ENCODE measurements at places on chromosomes 5 and 9. TPM values are rescaled to one million over a fixed set of nuclear protein-coding genes. Genes with fewer than 3 reads are reported as not detected.
A peak's percentile ranks its signal among the peaks of the same experiment; 100 is the strongest.

DNA sequence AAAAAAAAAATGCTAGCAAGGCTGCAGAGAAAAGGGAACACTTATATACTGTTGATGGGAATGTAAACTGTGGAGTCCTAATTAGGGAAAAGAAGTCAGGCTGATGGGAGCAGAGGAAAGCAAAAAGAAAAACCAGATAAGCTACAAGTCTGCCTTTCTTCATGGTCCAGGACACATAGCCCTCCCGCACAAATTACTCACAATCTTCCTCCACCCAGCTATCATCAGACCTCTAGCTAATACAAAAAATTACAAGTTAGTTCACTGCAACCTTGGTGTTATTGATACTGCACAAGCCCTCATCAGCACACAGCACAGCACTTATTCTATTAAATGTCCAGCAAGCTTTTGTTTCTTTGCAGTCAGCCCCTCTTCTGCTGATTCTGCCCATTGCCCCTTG is 186.0 kb upstream of the ADRA1B start:
- no peak for DNase-seq

PLPP7 gene
- 1.0 TPM for total RNA-seq

INSL4 gene
- total RNA-seq: not detected

FAM170A gene
- total RNA-seq: not detected

- peak; percentile 91 for DNase-seq
Observed at GRCh38 chr9:95018099-95018936, 291.8 kb downstream of the AOPEP start.

DNA sequence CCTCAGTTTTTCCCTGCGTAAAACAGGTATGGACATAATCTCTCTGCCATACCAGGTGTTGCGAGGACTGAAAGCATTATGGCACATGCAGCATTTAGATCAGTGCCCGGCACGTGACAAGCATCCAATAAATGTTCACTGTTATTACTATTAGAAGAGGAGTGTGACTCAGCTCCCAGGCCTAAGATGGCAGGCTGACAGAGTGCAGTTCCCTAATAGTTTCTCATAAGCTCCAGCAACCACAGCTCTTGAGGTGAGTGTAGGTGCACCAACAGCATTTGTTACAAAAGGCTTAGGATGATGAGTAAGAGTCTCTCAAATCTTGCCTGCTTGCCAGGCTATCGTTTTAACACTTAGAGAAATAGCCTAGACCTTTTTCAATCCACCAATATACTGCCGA is 28.9 kb upstream of the GLIS3 start:
- DNase-seq: peak; percentile 41

- DNase-seq: no peak
Observed at GRCh38 chr5:128528637-128529255, 9.3 kb downstream of the FBN2 start.

DNA sequence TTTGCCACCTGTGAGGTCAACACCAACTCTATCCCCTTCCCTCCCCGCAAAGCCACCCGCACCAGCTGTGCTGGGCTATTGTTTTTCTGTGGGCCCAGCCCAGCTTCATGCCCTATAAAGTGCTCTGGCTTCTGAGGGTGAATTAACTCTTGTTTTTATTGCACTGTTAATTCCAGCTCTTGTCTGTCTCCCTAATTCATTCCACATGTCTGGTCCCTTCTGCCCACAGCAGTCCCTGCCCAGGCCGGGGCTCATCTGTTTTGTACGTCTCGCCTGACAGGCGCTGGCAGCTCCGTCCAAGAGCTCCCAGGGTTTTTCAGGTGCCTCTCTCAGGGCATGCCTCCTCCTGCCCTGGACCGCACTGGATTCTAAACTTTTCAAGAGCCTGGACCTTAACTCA is 118.9 kb downstream of the PDZD2 start:
- DNase-seq: no peak

- no peak for DNase-seq
Observed at GRCh38 chr9:134650431-134651190, 9.0 kb downstream of the COL5A1 start.

- DNase-seq: no peak
Observed at GRCh38 chr9:82090046-82090445, 101.5 kb downstream of the SPATA31D1 start.

DNA sequence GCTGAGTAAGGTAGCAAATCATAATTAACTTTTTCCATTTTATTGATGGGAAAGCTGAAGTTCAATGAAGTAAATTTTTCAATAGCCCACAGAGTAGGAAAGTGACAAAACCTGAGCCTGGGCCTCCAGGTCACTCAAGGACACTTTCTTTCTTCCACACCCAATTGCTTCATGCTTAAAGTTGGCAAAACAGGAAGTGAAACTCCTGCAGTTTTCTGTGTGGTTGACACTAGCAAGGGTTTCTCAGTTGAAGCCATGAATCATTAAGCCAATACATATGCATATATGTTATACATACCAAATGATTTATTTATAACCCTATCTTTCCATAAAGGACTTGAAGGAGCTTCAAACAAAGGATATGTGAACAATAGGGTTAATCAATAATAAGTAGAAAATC is 13.9 kb downstream of the TLR4 start:
- DNase-seq: peak; percentile 41
